ENCODE measurements at places on chromosomes 6 and 20. TPM values are rescaled to one million over a fixed set of nuclear protein-coding genes. Genes with fewer than 3 reads are reported as not detected.

Gene GLP1R
- polyA plus RNA-seq = not detected

DNA sequence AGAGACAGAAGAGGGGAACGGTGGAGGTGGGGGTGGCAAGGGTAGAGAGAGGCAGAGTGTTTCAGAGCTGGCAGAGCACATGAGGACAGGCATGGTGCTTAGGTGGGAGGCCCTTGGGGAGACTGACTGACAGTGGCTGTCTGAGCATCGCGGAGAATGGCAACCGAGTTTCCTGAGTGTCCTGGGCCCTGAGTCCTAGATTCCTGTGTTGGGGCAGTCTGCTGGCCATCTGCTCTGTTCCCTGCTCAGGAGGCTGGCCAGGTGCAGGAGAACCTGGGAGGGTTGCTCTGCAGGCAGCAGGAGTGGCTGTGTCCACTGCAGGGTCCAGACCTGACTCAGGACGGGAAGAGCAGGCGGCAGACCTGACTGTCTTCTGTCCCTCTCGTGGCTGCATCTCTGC lies 248.9 kb downstream of the LRFN2 start:
- DNase-seq = no peak

GRCh38 chr6:48144021-48144420 lies 33.0 kb upstream of the PTCHD4 start:
- no peak for DNase-seq

- DNase-seq = peak; percentile 68
These were observed 30.5 kb upstream of the IPCEF1 start for GRCh38 chr6:154386848-154387717.

- DNase-seq = no peak
These were observed 44.9 kb upstream of the TMEM170B start for GRCh38 chr6:11492464-11493290.

All from foreskin keratinocyte (primary cell).